ENCODE measurements at places on chromosomes 7 and 10.

- DNase-seq: peak; percentile 94
Measured at GRCh38 chr10:44310762-44311562, 73.9 kb downstream of the CXCL12 start.

- no peak for DNase-seq
Measured at GRCh38 chr10:46308666-46309450, 22.1 kb downstream of the ANTXRL start.

GRCh38 chr7:69898189-69898588 lies 299.9 kb downstream of the AUTS2 start:
- DNase-seq: no peak

GRCh38 chr7:116249969-116250553 lies 39.7 kb downstream of the TES start:
- peak; percentile 29 for DNase-seq

- DNase-seq: no peak
Measured at GRCh38 chr7:53094827-53095226, 59.4 kb downstream of the POM121L12 start.

- peak; percentile 12 for DNase-seq
Measured at GRCh38 chr7:47478017-47478344, 103.9 kb downstream of the TNS3 start.

- DNase-seq: no peak
Measured at GRCh38 chr7:147472556-147472955, 1118.0 kb upstream of the C7orf33 start.

- DNase-seq: peak; percentile 33
Measured at GRCh38 chr10:32139223-32140073, 83.2 kb upstream of the KIF5B start.

DNA sequence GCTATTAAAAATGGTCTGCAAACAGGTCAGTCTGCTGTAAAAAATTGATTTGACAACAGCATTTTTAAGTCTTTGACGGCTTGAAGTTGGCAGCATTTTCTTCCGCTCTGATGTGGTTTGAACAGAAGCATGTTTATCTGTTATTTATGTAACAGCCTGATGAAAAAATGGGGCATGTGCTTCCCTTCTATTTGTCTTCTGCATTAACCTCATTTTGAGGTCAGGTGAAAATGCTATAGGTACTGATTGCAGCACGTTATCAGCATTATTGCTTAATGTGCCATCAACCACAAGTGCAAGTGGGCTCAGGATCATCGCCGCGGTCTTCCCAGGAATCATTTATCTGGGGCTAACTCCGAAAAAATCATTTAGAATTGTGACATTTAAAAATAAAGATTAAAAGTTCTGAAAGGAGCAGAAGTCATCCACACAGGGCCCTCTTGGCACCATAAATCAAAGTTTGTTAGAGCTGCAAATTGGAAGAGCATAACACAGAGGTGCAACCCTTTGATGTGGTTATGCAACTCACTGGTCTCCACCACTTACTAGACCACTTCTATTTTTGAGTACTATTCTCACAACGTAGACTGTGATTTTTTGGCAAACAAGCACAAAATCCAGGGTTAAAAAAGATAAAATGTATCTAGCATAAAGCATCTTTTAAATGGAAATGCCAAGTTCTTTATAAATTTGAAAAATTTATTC lies 307.7 kb downstream of the MDFIC start:
- DNase-seq: peak; percentile 81

GRCh38 chr7:106175507-106175906 lies 63.4 kb upstream of the SYPL1 start:
- no peak for DNase-seq

DNA sequence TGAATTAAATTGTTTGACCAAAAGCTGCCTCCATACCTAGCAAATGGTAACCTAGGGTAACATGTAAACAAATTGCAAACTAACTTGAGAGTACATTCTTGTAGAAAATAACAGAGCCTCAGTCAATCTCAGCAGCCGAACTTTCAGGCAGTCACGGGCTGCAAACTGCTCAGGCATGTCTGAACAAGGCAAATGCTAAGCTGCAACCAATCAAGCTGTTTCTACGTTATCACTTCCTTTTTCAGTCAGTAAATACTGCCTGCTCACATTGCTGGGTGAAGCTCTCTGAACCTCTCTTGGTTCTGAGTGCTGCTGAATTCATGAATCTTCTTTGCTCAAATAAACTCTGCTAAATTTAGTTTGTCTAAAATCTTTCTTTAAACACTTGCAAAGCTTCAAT lies 1212.4 kb downstream of the SORCS1 start:
- DNase-seq: peak; percentile 48

DNA sequence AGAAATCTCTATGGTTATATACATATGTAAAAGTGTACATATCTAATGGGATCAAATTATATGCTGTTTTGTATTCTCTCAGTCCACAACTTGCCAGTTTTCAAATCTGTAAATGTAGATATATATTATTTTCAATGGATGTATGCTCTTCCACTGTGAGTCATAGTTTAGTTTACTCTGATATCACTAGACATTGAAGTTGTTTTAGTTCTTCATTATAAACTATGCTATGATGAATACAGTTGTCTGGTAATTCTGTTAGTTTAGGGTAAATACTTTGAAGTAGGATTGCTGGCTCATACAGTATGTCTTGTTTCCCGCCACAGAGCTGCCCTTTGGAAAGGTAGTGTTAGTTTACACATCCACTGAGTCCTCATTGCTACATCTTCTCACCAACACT lies 25.2 kb downstream of the SDK1 start:
- no peak for DNase-seq

GRCh38 chr7:157299613-157300368 lies 37.0 kb upstream of the DNAJB6 start:
- DNase-seq: no peak
